ENCODE measurements at places on chromosomes 2 and 18.

- no peak for DNase-seq
Observed at GRCh38 chr2:233250985-233251305, 528 bp upstream of the ATG16L1 start.

DNA sequence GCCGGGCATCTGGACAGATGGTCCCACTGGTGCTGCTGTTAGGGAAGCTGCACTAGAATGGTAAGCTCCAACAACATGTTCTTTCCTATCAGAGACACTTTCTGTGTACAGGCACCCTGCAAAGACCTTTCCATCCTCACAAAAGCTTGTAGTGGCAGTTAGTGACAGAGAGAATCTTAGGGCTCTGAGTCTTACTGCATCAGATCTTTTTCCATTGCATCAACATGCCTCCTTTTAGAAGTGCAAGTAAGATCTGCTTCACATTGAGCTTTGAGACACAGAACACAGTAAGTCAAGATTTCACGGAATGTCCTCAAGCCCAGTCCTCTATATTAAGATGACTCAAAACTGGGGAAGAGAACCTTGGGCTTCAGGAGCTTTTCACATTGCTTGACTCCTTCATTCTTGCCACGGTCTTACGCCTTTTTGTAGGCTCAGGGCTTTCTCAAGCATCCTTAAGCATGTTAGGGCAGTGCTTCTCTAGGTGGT is 52.6 kb downstream of the ARL4C start:
- DNase-seq: no peak

GRCh38 chr2:236176951-236177350 is 8.8 kb upstream of the GBX2 start:
- DNase-seq: no peak

DNA sequence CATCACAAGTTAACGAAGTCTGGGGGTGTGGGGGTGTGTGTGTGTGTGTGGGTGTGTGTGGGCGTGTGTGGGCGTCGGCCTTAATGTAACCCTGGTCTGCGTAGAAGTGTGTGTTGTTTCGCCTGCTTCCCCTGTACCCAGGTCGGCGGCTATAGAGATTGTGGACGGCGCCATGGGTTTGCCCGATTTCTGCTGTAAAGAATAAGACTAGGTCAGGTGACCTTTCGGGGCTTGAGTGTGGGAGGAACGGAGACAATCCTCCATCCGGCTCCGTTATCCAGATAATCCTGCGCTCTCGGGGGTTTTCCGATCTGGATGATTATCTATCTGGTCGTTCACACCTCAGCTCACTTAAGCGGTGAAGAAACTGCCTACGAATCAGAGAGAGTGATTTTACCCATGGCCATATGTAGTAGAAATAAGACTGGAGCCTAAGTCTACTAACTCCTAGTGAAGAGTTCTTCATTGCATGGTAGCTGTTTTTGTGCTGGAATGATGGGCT is 543 bp downstream of the HADHB start:
- DNase-seq: peak; percentile 48

DNA sequence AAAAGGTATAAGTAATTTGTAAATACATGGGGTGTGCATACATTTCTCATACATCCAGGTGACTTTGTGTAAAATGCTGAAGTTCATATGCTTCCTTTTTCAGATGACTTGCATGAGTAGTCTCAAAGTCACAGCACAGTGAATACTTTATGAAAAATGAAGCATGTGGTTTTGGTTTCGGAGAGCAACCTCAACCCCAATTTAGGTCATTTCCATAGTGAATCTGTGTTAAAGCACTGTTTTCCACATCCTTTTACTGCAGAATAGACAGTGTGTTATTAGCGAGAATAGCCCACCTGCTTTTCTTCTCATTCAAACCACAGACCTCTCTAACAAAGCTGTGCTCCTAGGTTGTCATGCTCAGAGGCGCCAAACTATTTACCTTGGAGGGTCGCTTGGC is 204.4 kb upstream of the RASGRP3 start:
- DNase-seq: no peak

- DNase-seq: no peak
Observed at GRCh38 chr18:1361936-1362335, 457.3 kb downstream of the ADCYAP1 start.

DNA sequence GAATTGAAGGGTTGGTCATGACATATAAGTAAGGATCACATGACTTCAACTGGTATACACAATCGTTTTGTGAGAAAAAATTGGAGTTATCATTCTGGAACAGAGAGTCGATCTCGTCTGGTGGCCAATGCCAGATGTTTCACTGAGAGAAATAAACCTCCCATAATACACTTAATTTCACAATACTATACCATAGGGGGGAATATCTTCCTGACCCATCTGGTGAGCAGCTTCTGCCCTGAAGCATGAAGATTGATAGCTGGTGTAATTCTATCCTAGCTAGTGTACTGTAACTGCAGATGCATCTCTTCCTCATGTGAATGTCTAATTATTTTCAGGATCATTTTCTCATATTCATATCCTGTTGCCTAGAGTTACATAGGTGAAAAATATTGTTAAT is 15.7 kb upstream of the CDH7 start:
- DNase-seq: no peak

DNA sequence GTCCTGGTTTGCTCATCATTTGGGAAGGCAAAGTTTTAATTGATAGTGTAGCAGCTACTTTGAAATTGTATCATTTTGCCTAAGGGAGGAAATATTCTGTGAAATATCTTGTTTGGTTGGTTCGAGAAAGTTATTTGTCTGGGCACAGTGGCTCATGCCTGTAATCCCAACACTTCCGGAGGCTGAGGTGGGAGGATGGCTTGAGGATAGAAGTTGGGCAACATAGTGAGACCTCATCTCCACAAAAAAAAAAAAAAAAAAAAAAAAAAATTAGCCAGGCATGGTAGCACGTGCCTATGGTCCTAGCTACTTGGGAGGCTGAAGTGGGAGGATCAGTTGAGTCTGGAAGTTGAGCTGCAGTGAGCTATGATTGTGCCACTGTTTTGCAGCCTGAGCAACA is 3.1 kb upstream of the ADGRF3 start:
- DNase-seq: no peak

DNA sequence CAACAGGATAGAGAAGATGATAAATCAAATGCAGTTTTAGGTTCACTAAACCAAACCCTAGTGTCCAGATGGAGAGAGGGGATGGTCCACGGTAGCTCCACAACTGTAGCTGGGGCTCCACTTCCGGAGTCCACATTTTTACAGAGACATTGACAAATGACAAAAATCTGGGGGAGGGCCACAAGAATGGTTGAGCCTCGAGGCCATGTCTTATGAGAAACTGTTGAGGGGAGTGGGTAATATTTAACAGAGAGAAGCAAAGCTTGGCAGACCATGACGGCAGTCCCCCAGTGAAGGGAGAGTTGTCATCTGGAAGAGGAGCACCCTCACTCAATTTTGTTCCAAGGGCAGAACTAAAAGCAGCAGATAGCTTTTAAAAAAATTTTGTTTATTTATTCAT is 17.6 kb upstream of the EPHA4 start:
- no peak for DNase-seq
